Nasal cavity respiratory epithelium epithelial cell of viscerocranial mucosa (primary cell): ENCODE measurements at places on chromosomes 5 and 9. TPM values are rescaled to one million over a fixed set of nuclear protein-coding genes. Genes with fewer than 3 reads are reported as not detected.

PRRC2B gene
- 49.2 and 153 TPM in 2 replicates for total RNA-seq

RNF183 gene
- 0.50 TPM in 1 of 2 replicates, not detected in the other for total RNA-seq

KIF12 gene
- total RNA-seq = under 0.01 and 0.78 TPM in 2 replicates

PHYKPL gene
- 24.6 and 29.6 TPM in 2 replicates for total RNA-seq
